ENCODE measurements at places on chromosomes 6 and 20. TPM values are rescaled to one million over a fixed set of nuclear protein-coding genes. Genes with fewer than 3 reads are reported as not detected.

DNA sequence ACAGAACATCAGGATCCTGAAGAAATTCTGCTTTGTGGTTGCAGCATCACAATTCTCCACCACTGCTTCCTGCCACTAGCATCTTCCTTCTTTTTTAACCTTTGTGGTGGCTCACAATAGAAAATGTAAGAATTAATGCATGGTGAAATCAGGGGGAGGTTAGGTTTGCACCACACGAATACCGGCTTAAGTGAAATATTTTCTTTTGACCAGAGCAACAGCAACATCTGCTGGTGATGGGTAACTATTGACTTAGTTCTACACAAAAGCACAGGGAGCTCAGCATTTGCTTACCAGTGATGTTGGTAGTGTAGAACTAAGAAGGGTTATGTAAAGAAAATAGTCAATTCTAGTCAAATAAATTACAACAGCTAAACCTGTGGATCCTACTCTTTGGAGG lies 280.5 kb downstream of the SYNE1 start:
- no peak overlapping the region for H3K27ac ChIP-seq
- no peak overlapping the region for H3K4me3 ChIP-seq
- no peaks in the 10 kb centered on the region for H3K27me3 ChIP-seq
- H3K4me1 ChIP-seq = no peaks in the 10 kb centered on the region

DNA sequence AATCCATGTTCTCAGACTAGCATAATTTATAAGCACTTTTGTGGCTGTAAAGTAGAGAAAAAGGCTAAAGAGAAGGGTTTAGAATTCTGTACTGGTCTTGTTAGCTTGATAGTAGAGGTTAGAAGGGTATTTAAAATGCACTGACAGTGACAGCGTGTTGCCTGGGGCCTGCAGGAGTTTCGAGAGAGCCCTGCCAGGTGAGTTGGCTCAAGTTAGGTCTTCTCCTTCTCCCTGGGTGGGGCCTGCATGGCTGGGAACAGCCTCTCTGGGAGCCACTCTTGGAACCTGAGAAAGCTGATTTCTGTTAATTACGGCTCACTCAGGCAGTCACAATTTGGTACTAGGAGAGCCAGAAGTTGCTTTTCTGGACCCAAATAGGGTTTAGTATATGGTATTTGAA lies 103.7 kb downstream of the ARID1B start:
- no peak overlapping the region for H3K27ac ChIP-seq
- peaks cover 92% of the 10 kb centered on the region for H3K4me1 ChIP-seq
- no peaks in the 10 kb centered on the region for H3K36me3 ChIP-seq
- peak; percentile 43 for DNase-seq
- H3K4me3 ChIP-seq = no peak overlapping the region

DNA sequence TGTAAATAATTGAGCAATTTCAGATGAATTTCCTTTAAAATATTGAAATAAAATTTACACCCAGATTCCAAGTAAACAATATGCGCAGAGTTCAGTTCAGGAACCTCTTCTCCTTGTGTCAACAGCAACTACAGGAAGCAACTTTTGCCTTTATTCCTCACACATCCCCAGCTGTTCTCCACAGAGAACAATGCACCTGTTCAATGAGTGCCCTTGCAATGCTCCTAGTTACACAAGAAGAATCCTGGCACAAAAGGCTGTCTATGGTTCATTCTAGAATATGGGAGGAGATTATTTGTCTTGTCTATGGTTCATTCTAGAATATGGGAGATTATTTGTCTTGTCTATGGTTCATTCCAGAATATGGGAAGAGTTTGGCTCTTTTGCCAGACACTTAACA lies 454.9 kb downstream of the BTBD3 start:
- no peak overlapping the region for H3K4me3 ChIP-seq
- no peak overlapping the region for H3K27ac ChIP-seq
- no peaks in the 10 kb centered on the region for H3K36me3 ChIP-seq

GRCh38 chr20:11234181-11234580 lies 560.4 kb upstream of the JAG1 start:
- no peaks in the 10 kb centered on the region for H3K27me3 ChIP-seq
- H3K36me3 ChIP-seq = no peaks in the 10 kb centered on the region
- H3K27ac ChIP-seq = no peak overlapping the region
- DNase-seq = no peak
- H3K4me1 ChIP-seq = peaks cover 15% of the 10 kb centered on the region
- H3K4me3 ChIP-seq = no peak overlapping the region

- H3K27ac ChIP-seq = no peak overlapping the region
- no peaks in the 10 kb centered on the region for H3K27me3 ChIP-seq
- H3K36me3 ChIP-seq = no peaks in the 10 kb centered on the region
- no peaks in the 10 kb centered on the region for H3K4me1 ChIP-seq
These were observed 72.5 kb downstream of the FLRT3 start for GRCh38 chr20:14264869-14265268.

- H3K36me3 ChIP-seq = peaks cover 58% of the 10 kb centered on the region
- peaks cover 30% of the 10 kb centered on the region for H3K4me1 ChIP-seq
- no peaks in the 10 kb centered on the region for H3K27me3 ChIP-seq
These were observed 27.2 kb downstream of the UBE2V1 start for GRCh38 chr20:50085481-50086365.

DNA sequence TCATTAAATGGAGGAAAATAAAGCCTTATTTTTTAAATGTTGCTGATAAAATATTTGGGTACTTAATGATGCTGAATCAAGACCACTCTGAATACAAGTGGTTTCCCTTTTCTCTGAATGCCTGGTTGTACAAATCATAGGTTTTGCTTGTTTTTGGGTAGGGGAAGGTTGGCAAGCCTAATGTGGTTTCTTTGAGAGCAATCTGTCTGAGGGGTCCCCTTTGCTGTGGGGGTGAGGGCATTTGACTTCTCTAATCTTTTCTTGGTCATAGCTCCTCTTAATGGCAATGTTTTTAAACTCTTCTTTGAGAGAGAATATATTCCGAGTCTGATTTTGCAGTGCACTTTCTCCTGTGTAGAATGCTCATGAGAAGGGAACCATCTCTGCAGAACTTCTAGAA lies 99.2 kb downstream of the SOX4 start:
- H3K36me3 ChIP-seq = no peaks in the 10 kb centered on the region
- DNase-seq = no peak
- H3K4me1 ChIP-seq = no peaks in the 10 kb centered on the region
- H3K27ac ChIP-seq = no peak overlapping the region

DNA sequence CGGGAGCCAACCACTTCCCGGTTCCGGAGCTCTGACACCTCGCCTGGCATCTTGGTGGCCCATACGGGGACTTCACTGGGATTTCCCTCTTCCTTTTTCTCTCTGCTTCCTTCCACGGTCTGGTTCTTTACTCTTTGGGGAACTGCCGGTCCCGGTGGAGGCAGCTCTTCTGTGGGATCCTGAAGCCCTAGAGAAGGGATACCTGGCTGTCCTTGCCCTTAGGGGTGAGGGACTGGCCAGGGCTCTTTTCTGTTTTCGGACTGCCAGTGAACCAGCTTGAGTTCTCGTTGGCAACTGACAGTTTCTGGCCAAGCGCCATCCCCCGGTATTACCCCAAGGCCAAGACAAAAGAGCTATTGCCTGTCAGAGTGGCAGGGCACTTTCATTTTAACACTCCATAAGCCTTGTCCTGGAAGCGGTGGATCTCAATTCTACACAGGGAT lies 880 bp upstream of the CPXM1 start:
- DNase-seq = no peak
- H3K4me1 ChIP-seq = peaks cover 5% of the 10 kb centered on the region
- no peaks in the 10 kb centered on the region for H3K36me3 ChIP-seq
- no peak overlapping the region for H3K27ac ChIP-seq
- H3K27me3 ChIP-seq = peaks cover 100% of the 10 kb centered on the region

GRCh38 chr20:8390500-8390899 lies 258.4 kb downstream of the PLCB1 start:
- no peaks in the 10 kb centered on the region for H3K27me3 ChIP-seq
- no peak overlapping the region for H3K27ac ChIP-seq
- H3K4me3 ChIP-seq = no peak overlapping the region

DNA sequence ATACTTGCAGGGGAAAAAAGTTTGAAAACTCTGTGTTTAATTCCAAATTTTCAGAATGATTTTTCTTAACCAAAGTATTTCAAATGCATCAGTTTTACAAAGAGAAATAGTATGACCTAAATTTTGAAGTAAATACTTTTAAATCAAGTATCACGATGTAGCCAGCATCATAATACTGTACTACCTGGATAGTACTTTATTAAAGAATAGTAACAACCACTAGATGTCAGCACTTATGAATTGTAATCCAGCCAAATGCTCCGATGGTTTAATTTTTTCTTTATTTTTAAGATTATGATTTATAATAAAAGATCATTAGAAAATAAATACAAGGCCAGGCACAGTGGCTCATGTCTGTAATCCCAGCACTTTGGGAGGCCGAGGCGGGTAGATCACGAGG lies 37.2 kb upstream of the HACE1 start:
- H3K4me1 ChIP-seq = no peaks in the 10 kb centered on the region
- H3K36me3 ChIP-seq = no peaks in the 10 kb centered on the region
- DNase-seq = no peak
- no peak overlapping the region for H3K4me3 ChIP-seq
- H3K27me3 ChIP-seq = no peaks in the 10 kb centered on the region
- H3K27ac ChIP-seq = no peak overlapping the region

DNA sequence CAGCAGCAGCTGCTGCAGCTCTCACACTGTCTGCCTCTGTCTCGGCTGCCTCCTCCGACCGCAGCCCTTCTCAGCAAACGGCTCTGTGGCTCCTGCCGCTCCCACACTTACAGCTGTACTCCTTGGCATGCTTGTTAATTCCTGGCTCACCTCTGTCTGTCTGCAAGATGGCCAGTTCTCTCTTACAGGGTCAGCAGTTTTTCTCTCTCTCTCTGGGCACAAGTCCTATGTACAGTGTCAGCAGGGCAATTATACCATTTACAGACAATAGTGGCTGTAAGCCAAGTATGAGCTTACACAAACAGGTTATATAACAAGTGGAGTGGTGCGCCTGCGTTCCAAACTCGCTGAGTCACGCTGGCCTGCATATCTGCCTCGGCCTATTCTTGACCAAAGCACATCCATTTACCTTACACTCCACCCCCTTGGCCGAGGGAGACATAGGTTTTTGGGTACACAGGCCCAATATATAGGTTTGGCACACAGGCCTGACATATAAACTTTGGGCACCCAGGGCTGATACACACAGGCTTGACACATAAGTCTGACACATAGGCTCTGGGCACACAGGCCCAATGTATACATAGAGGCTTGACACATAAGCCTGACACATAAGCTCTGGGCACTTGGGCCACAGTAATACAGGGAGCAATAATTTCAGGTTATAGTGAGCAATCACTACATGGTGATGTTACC lies 4.4 kb downstream of the ZKSCAN3 start:
- no peak overlapping the region for H3K4me3 ChIP-seq
- peak; percentile 76 for DNase-seq
- H3K27me3 ChIP-seq = no peaks in the 10 kb centered on the region
- peaks cover 65% of the 10 kb centered on the region for H3K4me1 ChIP-seq
- no peaks in the 10 kb centered on the region for H3K36me3 ChIP-seq

DNA sequence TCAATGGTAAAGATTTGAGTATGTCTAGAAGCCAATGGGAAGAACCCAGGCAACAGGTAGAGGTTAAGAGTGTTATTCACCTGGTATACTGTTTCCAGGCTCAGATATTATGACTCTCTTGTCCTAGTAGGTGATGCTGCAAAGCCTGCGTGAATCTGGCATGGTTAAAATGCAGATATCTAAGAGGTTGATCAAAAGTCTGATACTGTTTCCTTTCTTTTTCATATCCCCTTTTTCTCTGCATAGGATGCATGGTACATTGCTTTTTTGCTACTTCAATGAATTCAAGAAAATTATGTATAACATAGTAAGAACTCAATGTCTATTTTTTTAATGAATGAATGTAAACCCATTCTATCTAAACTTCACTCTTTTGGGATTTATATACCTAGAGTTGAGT lies 284.3 kb upstream of the KHDRBS2 start:
- H3K27ac ChIP-seq = no peak overlapping the region
- no peaks in the 10 kb centered on the region for H3K27me3 ChIP-seq
- no peak overlapping the region for H3K4me3 ChIP-seq
- no peak for DNase-seq

Gene CLVS2
- total RNA-seq = not detected

Gene SOX4
- total RNA-seq = 62.0 TPM

Gene MUC22
- total RNA-seq = not detected

Gene TMEM200A
- total RNA-seq = not detected

Gene PXMP4
- 10.7 TPM for total RNA-seq

Gene DNAH8
- total RNA-seq = not detected

Gene OR2J3
- total RNA-seq = not detected

Gene NMBR
- total RNA-seq = not detected

Gene SASH1
- 82.6 TPM for total RNA-seq

Gene SLX4IP
- 4.6 TPM for total RNA-seq

Gene HMGCLL1
- total RNA-seq = not detected
